ENCODE measurements at places on chromosomes 6 and 20.

GRCh38 chr20:15059438-15059837 is 722.0 kb upstream of the FLRT3 start:
- DNase-seq, result no peak
- H3K27me3 ChIP-seq, result no peaks in the 10 kb centered on the region
- no peak overlapping the region for H3K4me3 ChIP-seq
- no peaks in the 10 kb centered on the region for H3K36me3 ChIP-seq
- H3K27ac ChIP-seq, result peak overlapping the region; percentile 64
- peaks cover 44% of the 10 kb centered on the region for H3K4me1 ChIP-seq

DNA sequence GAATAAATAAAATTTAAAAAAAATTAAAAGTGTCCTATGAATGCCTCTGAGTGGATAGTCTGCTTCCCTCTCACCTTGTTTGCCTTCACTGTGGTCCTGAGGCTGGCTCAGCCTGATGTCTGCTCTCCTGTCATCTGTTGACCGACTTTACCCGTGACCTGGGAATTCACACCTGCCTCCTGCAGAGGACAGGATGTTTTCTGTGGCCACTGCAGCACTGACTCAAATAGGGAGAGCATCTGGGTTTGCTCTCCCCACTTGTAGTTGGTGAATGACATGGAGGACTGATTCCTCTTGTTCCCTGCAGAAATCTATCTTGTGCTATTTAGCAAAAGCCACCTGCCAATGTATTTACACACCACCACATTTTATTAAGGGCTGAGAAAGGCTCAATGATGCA is 52.4 kb upstream of the ERVFRD-1 start:
- no peak overlapping the region for H3K27ac ChIP-seq
- H3K4me3 ChIP-seq, result no peak overlapping the region

GRCh38 chr20:19252451-19253120 is 40.1 kb downstream of the SLC24A3 start:
- H3K36me3 ChIP-seq, result no peaks in the 10 kb centered on the region
- no peak for DNase-seq
- H3K4me1 ChIP-seq, result no peaks in the 10 kb centered on the region
- no peaks in the 10 kb centered on the region for H3K27me3 ChIP-seq
- H3K4me3 ChIP-seq, result no peak overlapping the region
- H3K27ac ChIP-seq, result no peak overlapping the region

- H3K36me3 ChIP-seq, result no peaks in the 10 kb centered on the region
- no peak for DNase-seq
- no peak overlapping the region for H3K27ac ChIP-seq
- H3K4me3 ChIP-seq, result no peak overlapping the region
Measured at GRCh38 chr20:43755851-43756250, 29.0 kb upstream of the GTSF1L start.

GRCh38 chr6:114595186-114595585 is 252.4 kb upstream of the HS3ST5 start:
- H3K4me3 ChIP-seq, result no peak overlapping the region
- no peaks in the 10 kb centered on the region for H3K4me1 ChIP-seq
- no peaks in the 10 kb centered on the region for H3K36me3 ChIP-seq
- H3K27ac ChIP-seq, result no peak overlapping the region

DNA sequence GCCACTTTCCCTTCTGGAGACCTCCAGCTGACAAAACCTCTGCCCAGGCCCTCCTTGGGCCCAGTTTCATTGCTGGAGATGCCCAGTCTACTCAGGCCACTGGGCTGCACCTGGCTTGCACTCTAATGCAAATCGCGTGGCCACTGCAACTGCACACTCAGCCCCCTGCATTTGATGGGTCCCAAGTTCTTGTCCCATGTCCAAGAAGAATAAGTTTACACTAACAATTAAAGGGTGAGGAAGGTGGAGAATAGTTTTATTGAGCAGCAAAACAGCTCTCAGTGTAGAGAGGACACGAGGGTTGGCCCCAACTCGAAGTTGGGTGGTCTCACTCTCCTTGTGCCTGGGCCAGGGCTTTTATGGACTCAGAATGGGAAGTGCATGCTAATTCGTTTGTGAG is 31.9 kb upstream of the THEMIS start:
- H3K36me3 ChIP-seq, result no peaks in the 10 kb centered on the region
- DNase-seq, result no peak
- H3K27ac ChIP-seq, result no peak overlapping the region
- no peaks in the 10 kb centered on the region for H3K27me3 ChIP-seq
- H3K4me1 ChIP-seq, result no peaks in the 10 kb centered on the region
- no peak overlapping the region for H3K4me3 ChIP-seq

- H3K36me3 ChIP-seq, result no peaks in the 10 kb centered on the region
- H3K4me1 ChIP-seq, result peaks cover 56% of the 10 kb centered on the region
- H3K27ac ChIP-seq, result peak overlapping the region; percentile 21
- no peak overlapping the region for H3K4me3 ChIP-seq
- DNase-seq, result peak; percentile 81
Measured at GRCh38 chr6:42197555-42198362, 3.0 kb upstream of the GUCA1B start.

GRCh38 chr6:162873537-162873936 is 145.8 kb downstream of the PACRG start:
- no peak for DNase-seq
- no peaks in the 10 kb centered on the region for H3K36me3 ChIP-seq
- no peak overlapping the region for H3K27ac ChIP-seq
- no peak overlapping the region for H3K4me3 ChIP-seq

DNA sequence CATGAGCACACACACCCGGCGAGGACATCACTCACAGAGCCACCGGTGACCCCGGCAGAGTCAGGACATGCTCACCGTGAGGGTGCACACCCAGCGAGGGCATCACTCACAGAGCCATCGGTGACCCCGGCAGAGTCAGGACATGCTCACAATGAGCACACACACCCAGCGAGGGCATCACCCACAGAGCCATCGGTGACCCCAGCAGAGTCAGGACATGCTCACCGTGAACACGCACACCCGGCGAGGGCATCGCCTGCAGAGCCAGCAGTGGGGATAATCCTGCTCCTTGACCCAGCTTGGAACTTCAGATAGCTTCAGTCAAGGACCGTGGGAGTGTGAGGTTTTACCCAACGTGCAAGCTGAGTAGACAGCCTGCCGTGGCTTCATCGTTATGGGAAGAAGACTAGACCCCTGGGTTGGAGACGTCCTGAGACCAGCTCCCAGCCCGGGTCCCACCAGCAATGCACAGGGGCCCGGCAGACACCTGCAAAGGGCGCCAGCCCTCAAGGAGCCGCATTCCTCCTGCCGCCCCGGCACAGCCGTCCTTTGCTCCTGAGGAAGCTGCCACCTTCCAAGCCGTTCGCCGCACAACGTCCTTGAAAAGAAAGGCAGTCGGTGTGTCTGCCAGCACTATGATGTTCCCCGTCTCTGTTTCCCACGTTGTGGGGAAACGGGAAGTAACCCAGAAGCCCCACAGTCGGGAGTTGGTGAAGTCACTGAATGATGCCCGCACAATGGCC is 192.3 kb downstream of the DLL1 start:
- no peak for DNase-seq
- H3K27ac ChIP-seq, result no peak overlapping the region
- peaks cover 95% of the 10 kb centered on the region for H3K27me3 ChIP-seq

DNA sequence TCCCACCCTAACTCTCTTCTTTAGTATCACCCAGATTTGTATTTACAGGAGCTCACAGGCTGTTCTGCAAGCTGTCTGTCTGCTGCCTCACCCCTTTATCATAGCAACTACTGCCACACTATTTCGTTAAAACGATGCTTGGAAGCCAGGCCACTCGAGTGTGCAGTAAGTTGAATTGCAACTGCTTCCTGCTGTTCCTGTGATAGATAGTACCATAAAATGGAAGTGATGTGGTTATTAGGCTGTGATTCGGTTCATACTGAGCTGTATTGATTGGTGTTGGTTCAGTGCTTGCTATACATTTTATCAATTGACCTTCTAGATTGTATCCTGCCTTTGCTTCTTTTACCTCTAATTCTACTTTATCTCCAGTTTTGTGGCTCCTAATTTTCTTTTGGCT is 325.4 kb downstream of the RNF144B start:
- no peak for DNase-seq
- no peaks in the 10 kb centered on the region for H3K36me3 ChIP-seq
- H3K4me3 ChIP-seq, result no peak overlapping the region
- no peak overlapping the region for H3K27ac ChIP-seq
- H3K27me3 ChIP-seq, result no peaks in the 10 kb centered on the region

DNA sequence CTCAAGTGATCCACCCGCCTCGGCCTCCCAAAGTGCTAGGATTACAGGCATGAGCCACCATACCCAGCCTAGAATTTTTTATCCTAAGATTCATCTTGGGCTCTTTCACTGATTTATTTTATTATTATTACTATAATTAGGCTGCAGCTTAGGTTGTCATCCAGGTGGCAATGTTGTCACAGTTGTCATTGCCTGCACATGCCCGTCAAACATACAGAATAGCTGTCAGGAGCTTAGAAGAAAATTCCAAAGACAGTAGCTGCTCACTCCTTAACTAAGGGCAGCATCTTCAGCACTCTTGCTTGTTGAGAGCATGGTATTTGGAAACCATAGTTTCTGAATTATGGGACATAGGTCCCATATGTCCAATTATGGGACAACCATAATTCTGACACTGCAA is 334.9 kb upstream of the AGPAT4 start:
- H3K4me3 ChIP-seq, result no peak overlapping the region
- no peak for DNase-seq
- no peaks in the 10 kb centered on the region for H3K4me1 ChIP-seq
- H3K27ac ChIP-seq, result no peak overlapping the region

DNA sequence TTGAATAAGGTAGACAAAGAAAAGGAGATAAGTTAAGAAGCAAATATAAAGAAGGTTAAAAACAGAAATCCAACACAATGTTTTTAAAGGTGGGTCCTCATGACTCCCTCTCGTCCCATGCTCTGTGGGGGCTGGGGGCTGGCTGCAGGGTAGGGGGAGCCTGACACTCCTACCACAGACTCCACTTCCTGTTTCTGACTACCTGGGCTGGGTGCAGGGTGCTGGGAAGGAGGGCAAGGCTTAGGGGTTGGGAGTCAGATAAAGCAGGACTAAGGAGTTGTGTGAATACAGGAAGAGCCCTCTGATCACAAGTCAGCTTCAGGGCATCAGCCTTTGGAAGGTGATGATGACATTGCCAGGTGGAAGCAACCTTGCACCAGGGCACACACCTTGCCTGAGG is 277.0 kb upstream of the SGK1 start:
- no peak overlapping the region for H3K4me3 ChIP-seq
- H3K27ac ChIP-seq, result no peak overlapping the region
- no peaks in the 10 kb centered on the region for H3K4me1 ChIP-seq

- DNase-seq, result no peak
- no peaks in the 10 kb centered on the region for H3K4me1 ChIP-seq
- 0 out of 3 replicates have a peak, but pooled peaks cover 3% of the 10 kb centered on the region for H3K27me3 ChIP-seq
- H3K36me3 ChIP-seq, result no peaks in the 10 kb centered on the region
Measured at GRCh38 chr6:11514672-11515071, 22.9 kb upstream of the TMEM170B start.

GRCh38 chr6:31879143-31879542 is 346 bp upstream of the SLC44A4 start:
- DNase-seq, result no peak
- H3K4me3 ChIP-seq, result no peak overlapping the region
- no peak overlapping the region for H3K27ac ChIP-seq
- H3K36me3 ChIP-seq, result peaks cover 43% of the 10 kb centered on the region
- peaks cover 39% of the 10 kb centered on the region for H3K4me1 ChIP-seq

All from HepG2 (cell line).